ENCODE measurements at places on chromosomes 3 and 15.
A peak's percentile ranks its signal among the peaks of the same experiment; 100 is the strongest.

DNA sequence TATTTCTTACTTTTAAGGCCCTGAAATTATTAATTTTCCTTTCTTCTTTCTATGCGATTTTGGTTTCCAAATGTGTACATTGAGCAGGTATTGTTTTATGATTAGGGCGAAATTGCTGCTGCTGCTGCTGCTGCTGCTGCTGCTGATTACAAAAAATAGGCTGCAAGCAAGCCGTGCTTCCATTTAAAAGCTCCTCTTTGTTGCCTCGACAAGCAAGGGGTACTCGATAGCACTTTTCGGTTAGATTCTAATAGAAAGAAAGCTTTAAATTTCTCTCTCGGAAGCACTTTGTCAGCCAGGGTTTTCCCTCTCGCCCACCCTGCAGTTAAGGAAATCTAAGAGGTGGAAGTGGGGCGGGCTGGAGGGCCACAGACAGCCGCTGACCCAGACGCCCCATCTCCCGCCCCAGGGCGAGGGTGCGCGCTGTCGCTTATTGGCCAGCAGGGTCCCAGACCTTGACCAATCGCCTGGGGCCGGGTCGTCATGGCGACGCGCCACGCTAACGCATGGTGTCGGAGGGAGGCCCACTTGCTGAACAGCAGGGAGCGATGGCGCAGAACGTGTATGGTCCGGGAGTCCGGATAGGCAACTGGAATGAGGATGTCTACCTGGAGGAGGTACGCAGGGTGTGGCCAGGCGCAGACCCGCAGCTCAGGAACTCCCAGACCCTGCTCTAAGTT is at the start of gene CFAP161:
Gene CFAP161, plus strand, starts transcription at position 489 of the 680 bp plus-strand sequence. Its CDS starts 60 bp downstream, at position 549.
- peak; percentile 74 for DNase-seq

DNA sequence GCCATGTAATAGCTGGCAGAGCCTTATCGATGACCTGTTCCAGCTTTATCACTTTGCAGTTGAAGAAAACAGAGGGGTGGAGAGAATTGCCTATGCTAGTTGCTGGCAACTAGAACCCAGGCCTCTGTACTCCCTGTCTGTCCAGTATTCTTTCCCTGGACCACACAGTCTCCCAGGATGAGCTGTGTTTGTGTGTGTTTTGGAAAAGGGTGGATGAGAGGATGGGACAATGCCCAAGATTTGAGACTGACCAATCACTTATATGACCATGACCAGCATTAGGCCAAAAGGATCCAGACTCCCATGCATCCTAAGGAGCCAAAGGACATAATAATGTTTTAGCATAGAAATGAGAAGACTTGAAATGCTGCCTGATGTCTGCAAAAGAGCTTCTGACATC is 102.6 kb downstream of the CD200R1L start:
- no peak for DNase-seq

- DNase-seq: no peak
Measured at GRCh38 chr3:184670091-184670602, 41.7 kb downstream of the MAGEF1 start.

GRCh38 chr3:78878789-78879188 is 889.0 kb downstream of the ROBO1 start:
- DNase-seq: no peak

GRCh38 chr3:17140670-17141505 is 256.1 kb downstream of the PLCL2 start:
- DNase-seq: no peak

DNA sequence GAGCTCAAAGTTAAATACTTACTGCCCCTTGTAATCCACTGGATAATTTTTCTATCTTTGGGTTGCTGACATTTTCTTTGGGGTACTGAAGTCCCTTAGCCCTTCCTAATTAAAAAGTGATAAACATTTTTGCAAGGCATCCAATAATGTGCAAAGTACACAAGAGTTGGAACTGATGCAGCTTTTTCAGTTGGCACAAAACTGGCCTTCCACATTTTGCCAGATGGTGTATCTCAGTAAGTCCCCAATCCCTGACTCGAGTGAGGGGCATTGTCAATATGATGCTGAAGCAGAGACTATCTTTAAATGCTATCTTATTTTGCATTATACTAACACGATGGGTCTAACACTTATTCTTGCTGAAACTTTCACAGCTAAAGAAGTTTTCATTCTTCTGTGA is 27.8 kb downstream of the FHIT start:
- DNase-seq: no peak

- no peak for DNase-seq
Measured at GRCh38 chr3:97432914-97433313, 331.6 kb upstream of the ARL6 start.

GRCh38 chr15:60124460-60125070 is 120.5 kb downstream of the FOXB1 start:
- no peak for DNase-seq

- DNase-seq: no peak
Measured at GRCh38 chr3:151964743-151965142, 91.3 kb downstream of the SUCNR1 start.

Measured in putamen (tissue), 1 donor.